Stimulated activated naive CD4-positive, alpha-beta T cell treated with Interleukin-2 at 50 U/mL for 16 hours (primary cell): ENCODE measurements at places on chromosomes 12 and 14.
A peak's percentile ranks its signal among the peaks of the same experiment; 100 is the strongest.

GRCh38 chr14:61549425-61549824 lies 145.9 kb upstream of the HIF1A start:
- no peak for DNase-seq

- DNase-seq, result no peak
These were observed 360.5 kb downstream of the FUT8 start for GRCh38 chr14:65772921-65773574.

- no peak for DNase-seq
These were observed 2.3 kb upstream of the ESPL1 start for GRCh38 chr12:53265783-53266182.

DNA sequence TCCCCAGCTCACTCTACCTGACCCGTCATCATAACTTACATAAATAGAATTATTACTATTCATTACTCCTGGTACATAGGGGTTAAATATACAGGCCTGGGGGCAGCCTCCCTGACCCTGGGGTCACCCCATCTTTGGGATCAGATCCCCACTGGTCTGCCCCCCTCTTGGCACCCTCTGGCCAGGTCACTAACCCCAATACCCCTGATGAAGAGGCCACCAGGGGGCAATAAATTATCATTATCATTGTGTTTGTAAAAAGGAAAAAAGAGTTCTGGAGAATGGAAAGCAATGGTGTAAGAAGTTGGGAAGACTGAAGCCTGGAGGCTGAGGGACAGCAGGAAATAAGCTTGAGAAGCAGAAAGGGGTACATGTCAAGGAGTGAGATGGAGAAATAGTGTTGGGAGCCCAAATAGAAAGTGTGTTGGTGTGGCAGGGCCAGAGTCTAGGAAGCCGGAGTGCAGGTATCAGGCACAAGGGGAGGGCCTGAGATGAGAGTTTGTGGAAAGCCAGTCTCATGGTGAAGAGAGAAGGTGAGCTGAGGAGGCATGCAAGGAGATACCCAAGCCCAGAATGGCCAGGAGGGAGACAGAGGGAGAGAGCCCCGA lies 6.1 kb upstream of the AAAS start:
- no peak for DNase-seq

GRCh38 chr14:26538176-26538575 lies 59.7 kb downstream of the NOVA1 start:
- no peak for DNase-seq

DNA sequence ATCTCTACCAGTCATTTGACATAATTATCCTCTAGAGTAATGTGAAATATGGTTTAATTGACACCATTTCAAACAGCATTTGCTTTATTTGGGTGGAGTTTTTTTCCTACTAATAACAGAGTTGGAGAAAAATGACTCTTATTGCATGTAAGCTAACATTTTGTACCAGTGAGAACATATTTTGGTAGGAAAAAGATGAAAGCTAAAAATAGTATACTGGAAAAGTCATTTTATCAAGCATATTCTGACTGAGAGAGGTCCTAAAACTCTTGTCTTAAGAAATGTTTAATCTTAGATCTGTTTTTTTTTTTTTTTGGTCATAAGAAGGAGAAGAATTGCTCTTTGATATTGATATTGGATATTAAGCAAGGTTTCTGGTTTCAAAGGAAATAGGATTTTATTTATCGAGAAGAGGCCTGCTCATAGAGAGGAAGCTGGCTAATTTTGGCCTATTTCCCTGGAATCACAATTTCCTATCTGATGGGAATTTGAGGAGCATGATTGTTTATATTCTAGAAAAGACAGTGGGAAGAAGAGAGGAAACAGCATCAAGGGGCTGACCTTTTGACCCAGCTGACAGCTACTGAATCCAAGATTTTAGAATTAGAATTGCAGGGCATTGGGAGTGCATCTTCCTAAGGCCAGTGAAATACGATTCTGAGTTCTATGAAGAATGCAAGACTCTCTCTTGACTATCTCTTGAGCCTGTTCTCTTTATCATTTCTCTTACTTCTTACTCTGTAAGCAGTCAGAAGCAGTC lies 19.4 kb downstream of the OTOGL start:
- no peak for DNase-seq

GRCh38 chr12:5068126-5068525 lies 24.4 kb downstream of the KCNA5 start:
- DNase-seq, result no peak

GRCh38 chr14:93803408-93804318 lies 15.4 kb upstream of the PRIMA1 start:
- DNase-seq, result no peak

- DNase-seq, result peak; percentile 27
These were observed 225.2 kb downstream of the FUT8 start for GRCh38 chr14:65637780-65638179.

DNA sequence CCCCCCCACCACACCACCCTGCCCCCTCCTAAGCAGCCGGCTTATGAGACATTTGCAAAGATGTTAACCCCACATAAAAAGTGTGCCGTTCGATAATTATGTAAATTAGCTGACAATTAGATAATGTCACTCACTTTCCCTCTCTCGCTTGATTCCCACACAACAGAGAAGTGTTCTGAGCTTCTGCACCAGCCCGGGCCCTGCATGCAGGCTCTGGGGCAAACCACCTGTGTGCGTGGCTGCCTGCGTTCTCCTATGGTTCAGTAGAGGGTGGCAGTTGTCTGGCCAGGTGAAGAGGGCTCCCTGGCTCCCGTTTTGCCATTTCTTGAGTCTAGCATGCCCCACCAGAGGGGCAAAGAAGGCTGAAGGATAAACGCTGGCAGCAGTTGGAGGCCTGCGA lies 68.0 kb downstream of the NRXN3 start:
- DNase-seq, result no peak

- DNase-seq, result peak; percentile 54
These were observed 1.4 kb upstream of the HSP90AA1 start for GRCh38 chr14:102088012-102088792.

GRCh38 chr14:50717811-50718210 lies 49.7 kb upstream of the SAV1 start:
- no peak for DNase-seq

- DNase-seq, result no peak
These were observed 19.1 kb upstream of the FICD start for GRCh38 chr12:108495823-108496579.

DNA sequence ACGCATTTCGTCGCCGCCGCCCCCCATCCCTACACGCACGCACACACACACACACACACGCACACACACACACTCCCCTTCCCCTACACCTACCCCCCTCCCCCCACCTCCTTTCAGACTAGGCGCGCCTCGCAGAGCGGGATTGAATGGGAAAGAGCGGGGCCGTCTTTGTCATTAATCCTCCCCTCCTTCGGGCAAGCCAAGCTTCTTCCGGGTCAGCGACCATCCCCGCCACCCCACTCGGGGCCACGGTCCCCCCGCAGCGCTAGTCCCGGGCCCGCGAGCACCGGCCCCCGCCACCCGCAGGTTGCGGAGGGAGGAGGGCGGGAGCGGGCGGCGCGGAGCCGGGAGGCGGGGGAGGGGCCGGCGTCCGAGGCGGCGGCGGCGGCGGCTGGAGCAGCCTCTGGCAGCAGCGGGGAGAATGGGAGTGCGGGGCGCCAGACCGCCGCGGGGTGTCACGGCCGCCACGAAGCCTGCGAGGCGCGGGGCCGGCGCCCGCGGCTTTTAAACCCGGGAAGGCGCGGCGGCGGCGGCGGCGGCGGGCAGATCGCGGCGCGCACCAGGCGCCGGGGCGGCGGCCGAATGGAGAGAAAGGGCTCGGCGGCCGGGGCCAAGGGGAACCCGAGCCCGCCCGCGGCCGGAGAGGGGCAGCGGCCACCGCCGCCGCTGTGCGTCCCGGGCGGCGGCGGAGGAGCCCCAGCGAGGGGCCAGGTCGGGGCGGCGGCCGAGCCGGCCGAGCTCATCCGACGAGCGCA lies at the start of gene TTC9:
TSS of gene TTC9 (plus strand) at position 369 of the 755 bp plus-strand sequence. CDS start at position 583, 214 bp downstream.
- peak; percentile 16 for DNase-seq

GRCh38 chr14:54503486-54503885 lies 6.2 kb upstream of the CGRRF1 start:
- no peak for DNase-seq

- DNase-seq, result no peak
These were observed 1.4 kb downstream of the JPH4 start for GRCh38 chr14:23577004-23577681.

- DNase-seq, result peak; percentile 40
These were observed 467 bp upstream of the JAG2 start for GRCh38 chr14:105168979-105169507.

DNA sequence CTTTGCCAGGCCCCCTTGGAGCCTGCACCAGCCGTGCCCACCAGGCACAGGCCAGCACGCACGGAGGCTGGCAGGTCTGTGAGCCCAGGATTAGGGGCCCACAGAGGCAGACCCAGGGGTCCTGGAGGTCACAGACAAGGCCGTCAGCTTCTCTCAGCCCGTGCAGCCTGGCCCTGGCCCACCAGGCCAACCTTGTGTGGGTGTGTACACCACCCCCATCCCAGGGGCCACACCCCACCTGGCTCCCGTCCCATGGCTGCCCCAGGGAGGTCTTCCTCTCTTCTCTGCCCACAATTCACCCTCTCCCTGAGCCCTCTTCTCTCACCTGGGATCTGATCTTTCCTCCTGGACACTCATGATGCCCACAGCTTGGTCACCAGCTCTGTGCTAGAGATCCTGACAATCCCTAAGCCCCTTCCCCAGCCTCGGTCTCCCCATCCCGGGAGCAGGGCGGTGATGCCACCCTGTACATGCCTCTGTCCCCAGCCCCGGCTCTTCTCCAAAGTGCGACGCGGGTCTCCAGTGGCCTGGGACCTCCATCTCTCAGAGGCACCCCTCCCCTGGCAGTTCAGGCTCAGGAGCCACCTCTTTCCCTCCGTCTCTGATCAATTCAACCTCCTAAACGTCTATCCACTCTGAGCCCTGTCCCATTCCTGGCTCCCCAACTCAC lies 31.1 kb upstream of the GPR132 start:
- DNase-seq, result no peak

DNA sequence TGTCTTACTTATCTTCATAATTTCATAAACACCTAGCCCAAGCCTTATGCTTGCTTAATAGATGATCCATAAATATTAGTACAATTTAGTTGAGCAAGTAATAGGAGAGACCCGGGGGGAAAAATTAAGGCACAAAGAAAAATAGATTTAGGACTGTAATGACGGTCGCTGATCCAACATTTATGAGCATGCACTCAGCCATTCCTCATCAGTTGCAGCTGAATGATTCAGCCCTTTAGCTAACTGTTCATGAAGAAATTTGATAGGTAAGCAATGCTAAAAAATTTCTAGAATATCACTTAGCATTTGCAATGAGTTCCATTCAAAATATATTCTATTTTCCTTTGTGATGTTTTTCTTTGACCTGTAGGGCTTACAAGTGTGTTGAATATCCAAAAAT lies 163.2 kb downstream of the PTPRO start:
- DNase-seq, result no peak
